ENCODE measurements at places on chromosomes 3 and 15.

- DNase-seq: no peak
Measured at GRCh38 chr3:128577711-128578110, 72.9 kb downstream of the RPN1 start.

DNA sequence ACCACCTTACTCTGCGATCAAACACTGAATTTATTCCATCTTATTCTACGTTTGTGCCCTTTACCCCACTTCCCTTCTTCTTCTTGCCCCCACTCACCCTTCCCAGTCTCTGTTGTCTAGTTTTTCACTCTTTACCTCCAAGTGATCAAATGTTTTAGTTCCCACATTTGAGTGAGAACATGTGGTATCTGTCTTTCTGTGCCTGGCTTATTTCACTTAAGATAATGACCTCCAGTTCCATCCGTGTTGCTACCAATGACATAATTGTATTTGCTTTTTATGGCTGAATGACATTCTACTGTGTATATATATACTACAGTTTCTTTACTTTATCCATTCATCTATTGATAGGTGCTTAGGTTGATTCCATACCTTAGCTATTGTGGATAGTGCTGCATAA is 78.8 kb downstream of the PDCD6IP start:
- DNase-seq: no peak

- no peak for DNase-seq
Measured at GRCh38 chr15:56244811-56245576, 1.3 kb upstream of the RFX7 start.

- DNase-seq: no peak
Measured at GRCh38 chr15:97992823-97993222, 32.3 kb downstream of the ARRDC4 start.

GRCh38 chr3:150495563-150496168 is 50.6 kb downstream of the SERP1 start:
- peak; percentile 63 for DNase-seq

- no peak for DNase-seq
Measured at GRCh38 chr3:188946351-188947240, 225.2 kb upstream of the TPRG1 start.

GRCh38 chr15:51931638-51932037 is 39.9 kb downstream of the LEO1 start:
- no peak for DNase-seq

DNA sequence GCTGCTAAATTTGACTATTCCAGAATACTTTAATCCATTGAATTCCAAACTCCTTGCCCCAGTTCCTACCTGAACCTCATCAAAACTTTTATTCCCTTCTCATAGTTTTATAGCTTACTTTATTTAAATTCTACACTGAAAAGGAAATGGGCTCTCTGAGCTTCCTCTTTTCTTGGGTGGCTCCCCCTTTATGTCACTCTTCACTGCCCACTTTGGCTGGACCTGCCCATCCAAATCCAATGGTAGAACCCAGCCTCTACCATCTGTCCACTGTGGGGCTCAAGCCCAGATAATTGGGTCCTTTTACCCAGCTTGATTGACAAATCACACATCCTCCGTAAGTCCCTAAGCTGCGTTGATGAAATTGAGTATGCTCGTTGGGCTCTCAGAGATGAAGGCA is 216.5 kb downstream of the BBX start:
- no peak for DNase-seq

DNA sequence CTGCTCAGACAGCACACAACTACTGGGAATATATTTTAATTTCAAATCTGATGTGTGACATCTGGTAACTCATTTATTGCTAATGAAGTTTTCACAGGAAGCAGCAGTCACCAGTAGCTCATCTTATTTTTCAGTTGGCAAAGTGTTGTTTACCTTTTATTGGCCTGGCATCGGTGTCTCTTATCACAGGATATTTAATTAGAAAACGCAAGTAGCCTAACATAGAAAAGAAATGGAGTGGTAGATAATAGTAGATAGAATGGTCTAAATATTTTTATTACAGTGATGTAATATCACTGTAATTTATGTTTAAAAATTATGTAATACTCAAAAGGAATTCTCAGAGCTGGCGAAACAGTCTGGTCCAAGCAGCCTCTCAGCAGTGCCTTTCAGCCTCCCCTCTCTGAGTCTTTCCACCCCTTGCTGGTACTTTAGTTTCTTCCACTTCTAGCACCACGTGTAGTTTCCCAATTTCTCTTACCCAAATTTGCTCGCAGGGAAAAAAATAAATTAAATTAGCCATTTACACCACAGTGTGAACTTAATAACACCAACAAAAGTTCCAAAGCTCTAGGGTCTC is 31.9 kb downstream of the AGTR1 start:
- DNase-seq: no peak

- DNase-seq: no peak
Measured at GRCh38 chr3:11784971-11785377, 61.7 kb downstream of the TAMM41 start.

DNA sequence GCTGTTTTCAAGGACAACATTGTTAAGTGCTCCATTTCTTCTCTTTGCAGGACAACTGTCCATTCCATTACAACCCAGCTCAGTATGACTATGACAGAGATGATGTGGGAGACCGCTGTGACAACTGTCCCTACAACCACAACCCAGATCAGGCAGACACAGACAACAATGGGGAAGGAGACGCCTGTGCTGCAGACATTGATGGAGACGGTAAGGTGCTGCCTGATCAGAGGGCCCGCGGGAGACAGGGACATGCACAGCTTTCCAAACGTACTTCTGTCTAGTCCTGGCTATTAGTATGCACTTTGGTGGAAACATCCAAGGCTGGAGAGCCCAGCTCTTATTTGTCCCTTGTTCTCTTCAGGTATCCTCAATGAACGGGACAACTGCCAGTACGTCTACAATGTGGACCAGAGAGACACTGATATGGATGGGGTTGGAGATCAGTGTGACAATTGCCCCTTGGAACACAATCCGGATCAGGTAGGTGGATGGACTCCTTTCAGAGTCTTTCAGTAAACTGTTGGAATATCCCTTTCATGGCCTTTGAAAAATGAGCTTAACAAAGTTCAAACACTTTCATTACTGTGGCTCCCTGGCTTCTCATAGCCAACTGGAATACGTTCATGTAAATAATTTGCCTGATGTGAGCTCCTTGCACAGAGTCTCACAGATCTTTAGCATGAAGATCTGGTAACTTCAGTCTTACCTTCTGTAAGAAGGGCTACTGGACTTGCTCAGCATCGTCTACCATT is 10.4 kb downstream of the THBS1 start:
- DNase-seq: no peak

- DNase-seq: no peak
Measured at GRCh38 chr3:155411500-155412223, 118.2 kb upstream of the STRIT1 start.

DNA sequence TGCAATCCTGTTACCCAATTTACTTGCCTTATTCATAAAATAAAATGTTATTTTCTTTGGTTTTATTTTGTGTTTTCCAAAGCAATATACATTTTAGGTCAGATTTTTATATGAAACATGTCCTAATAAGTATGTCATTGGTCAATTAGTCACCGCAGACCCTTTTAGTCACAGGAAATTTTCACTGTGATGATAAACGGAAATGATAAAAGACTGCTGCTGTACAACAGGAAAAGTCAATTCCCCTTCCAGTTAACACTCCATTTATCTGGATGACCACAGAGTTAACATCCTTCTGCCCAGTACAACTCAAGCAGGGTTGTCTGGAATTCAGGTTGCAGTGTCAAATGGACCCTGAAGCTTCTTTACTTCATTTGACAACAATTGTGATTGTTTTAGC is 175.2 kb downstream of the LSAMP start:
- DNase-seq: no peak

- no peak for DNase-seq
Measured at GRCh38 chr3:123723070-123723469, 138.2 kb upstream of the HACD2 start.

DNA sequence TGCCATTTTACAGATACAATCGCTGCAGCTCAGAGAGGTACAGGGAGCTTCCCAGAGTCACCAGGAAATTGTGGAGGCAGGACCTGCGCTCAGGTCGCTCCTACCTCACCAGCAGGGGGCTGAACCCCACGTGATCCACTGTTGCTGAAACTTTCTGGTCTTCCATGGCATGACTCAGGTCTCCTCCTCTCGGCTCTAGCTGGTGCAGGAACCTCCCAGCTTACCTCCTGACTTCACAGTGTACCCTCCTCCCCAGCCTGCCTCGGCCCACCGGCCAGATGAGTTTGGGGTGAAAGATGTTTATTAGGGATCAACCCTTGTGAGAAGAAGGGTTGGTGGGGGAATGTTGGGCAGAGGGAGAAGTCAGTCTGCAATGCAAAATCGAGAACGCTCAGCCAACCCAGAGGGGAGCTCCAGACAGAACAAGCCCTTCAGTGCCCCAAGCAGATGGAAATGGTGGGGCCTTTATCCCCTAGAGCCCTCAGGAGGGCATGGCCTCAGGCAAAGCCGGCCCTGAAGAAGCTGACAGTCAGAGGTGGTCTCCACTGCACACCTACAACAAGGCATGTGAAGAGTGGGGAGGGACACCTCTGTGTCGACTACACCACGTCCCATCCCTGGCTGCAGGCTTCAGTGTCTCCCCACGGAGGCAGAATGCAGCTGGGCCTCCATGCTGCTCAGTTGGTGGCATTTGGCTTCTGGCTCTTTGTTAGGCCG is 118.6 kb upstream of the PRR20G start:
- peak; percentile 41 for DNase-seq

- peak; percentile 52 for DNase-seq
Measured at GRCh38 chr3:141384157-141384556, 15.9 kb downstream of the ZBTB38 start.

GRCh38 chr3:123341871-123342630 is 106.8 kb downstream of the ADCY5 start:
- DNase-seq: no peak

- DNase-seq: no peak
Measured at GRCh38 chr15:91228890-91229289, 128.8 kb downstream of the SV2B start.

DNA sequence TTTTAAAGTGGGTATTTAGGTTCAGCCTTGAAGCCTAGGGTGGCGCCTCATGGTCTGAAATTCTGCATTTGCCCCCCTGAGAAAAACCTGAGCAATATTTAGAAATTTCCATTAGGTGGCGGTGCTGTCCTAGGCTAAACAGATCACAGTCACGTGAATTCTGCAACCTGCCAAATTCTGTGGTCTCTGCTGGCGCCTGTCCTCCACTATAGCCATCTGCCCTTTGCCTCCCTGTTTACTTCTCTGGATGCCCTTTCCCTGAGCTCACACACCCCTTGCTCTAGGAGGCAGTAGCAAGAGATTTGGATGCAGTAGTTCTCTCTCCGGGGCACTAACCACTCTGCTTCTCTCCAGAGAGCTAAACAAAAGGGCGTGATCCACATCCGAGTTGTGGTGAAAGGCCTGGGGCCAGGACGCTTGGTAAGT is 9.1 kb downstream of the MRPS11 start:
- peak; percentile 43 for DNase-seq

DNA sequence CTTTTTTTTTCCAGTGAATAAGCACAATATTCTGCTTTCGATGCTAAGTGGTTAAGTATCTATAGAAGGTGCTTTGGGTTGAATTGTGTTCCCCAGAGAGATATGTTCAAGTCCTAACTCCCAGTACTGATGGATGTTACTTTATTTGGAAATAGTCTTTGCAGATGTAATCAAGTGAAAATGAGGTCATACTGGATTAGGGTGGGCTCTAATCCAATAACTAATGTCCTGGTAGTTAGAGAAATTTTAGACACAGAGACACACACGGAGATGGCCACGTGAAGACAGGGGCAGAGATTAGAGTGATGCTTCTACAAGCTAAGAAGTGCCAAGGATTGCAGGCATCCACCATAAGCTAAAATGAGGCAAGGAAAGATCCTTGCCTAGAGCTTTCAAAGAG is 662.3 kb downstream of the NAALADL2 start:
- no peak for DNase-seq

DNA sequence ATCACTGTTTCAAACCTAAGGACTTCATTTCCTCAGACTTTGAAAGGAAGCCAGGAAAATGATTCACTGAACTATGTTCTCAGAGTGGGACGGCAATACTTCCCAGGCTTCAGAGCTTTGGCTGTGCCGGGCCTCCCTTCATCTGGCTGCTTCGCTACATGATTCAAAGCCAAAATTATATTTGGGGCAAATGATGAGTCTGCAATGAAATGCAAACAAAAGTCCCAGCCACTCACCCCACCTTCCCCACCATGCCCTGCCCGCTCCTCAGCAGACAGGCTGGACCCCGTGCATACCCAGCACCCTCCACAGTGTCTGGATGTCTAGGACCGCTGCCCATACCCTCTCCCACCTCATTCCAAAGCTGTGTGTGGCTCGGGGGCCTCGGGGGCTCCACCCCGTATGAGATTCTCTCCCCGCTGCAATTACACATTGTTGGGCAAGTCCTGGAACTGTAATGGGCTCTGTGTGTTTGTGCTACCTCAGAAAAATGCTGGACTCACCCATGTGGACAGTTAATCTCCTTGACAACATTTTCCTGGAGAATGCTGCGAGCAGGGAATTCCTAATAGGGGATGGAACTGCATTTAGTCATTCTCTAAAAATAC is 32.2 kb downstream of the ATP10A start:
- DNase-seq: no peak

- DNase-seq: no peak
Measured at GRCh38 chr3:114857299-114857701, 289.8 kb downstream of the ZBTB20 start.

DNA sequence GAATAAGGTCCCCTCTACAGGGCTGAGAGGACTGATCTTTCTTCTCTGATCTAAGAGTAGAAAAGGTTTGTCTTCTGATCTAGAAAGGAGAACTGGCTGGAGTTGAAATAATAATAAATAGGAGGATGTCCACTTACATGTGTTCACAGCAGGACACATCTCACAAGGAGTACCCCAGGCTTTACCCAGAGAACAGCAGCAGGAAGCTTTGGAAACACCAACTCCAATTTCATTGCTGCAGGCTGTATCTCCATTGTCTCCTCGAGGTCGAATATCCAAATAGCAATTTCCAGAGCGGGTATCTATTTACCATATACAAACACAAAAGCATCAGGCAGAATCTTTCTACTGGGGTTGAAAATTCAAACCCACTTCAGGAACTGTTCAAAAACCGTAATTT is 136.6 kb downstream of the DUT start:
- no peak for DNase-seq

- no peak for DNase-seq
Measured at GRCh38 chr15:31305796-31306425, 20.7 kb upstream of the KLF13 start.

DNA sequence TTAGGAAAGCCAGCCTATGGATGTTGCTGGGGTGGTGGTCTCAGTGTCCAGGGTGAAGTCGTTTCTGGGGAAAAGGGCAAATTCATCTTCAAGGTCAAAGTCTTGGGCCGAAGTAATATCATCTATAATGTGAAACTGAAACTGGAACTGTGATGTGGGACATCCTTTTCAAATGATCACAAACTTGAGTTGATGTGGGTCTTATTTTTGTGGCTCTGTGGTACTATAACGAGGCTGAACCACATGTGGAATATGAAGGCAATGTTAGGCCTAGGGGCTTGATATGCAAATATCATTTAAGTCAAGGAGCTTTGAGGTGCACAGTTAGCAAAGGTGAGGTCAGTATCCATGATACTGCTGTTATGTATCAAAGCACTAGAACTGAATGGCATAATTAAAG is 1.5 kb upstream of the CD200R1L start:
- DNase-seq: peak; percentile 67

GRCh38 chr3:102176333-102177050 is 258.3 kb upstream of the ZPLD1 start:
- DNase-seq: no peak

Data from MM.1S (cell line).